ENCODE measurements at places on chromosomes 12 and 14.

GRCh38 chr14:73768107-73768506 lies 53.9 kb upstream of the PNMA1 start:
- no peak for DNase-seq

DNA sequence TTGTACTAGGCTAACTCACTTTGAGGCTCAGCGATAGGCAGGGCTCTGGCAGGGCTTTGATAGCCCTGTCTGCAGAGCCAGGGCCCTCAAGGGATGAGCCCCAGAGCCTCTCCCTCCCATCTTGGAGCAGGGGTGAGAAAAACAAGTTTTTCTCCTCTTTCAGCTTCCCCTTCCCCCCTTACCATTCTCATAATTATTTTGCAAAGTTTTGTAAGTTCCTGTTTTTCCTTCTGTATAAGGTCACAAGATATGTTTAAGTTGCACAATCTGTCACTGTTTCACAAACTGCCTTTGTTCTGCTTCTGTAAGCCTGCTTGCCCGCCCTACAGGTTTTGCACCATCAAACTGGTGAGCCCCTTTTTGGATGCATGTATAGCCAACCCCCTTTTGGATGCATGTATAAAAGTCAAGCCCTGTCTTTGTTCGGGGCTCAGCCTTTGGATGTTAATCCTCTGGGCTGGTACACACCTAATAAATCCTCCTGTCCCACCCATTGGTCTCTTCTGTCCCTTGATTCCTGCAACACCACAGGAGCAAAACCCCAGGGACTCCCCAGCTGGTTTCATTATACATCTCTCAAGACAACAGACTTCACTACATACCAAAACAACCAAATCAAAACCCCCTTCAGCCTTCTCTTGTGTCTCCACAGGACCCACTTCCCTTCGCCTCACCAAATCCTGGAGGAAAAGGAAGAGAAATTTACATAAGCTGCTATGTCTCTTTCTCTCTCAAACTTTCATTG lies 52.5 kb upstream of the RESF1 start:
- no peak for DNase-seq

- no peak for DNase-seq
Observed at GRCh38 chr12:82425241-82425640, 66.9 kb downstream of the METTL25 start.

DNA sequence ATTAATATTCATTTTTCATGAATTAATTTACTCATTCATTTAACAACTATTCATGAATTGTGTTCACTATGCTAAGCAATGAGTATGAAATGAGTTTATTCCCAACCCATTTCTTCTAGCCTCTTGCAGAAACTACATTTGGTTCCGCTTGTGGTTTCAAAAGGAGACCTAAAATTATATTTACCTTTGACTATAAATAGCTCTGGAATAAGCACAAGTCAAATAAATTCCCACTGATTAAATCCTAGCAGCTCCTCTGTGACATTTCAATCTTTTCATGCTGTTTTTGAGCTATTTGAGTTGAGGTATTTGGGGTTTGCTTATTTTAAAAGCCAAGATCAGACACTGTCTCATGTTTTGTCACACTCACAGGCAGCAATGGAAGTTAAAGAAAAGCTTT lies 46.9 kb downstream of the DUSP6 start:
- no peak for DNase-seq

- DNase-seq: no peak
Observed at GRCh38 chr14:74596741-74597450, 15.1 kb downstream of the LTBP2 start.

DNA sequence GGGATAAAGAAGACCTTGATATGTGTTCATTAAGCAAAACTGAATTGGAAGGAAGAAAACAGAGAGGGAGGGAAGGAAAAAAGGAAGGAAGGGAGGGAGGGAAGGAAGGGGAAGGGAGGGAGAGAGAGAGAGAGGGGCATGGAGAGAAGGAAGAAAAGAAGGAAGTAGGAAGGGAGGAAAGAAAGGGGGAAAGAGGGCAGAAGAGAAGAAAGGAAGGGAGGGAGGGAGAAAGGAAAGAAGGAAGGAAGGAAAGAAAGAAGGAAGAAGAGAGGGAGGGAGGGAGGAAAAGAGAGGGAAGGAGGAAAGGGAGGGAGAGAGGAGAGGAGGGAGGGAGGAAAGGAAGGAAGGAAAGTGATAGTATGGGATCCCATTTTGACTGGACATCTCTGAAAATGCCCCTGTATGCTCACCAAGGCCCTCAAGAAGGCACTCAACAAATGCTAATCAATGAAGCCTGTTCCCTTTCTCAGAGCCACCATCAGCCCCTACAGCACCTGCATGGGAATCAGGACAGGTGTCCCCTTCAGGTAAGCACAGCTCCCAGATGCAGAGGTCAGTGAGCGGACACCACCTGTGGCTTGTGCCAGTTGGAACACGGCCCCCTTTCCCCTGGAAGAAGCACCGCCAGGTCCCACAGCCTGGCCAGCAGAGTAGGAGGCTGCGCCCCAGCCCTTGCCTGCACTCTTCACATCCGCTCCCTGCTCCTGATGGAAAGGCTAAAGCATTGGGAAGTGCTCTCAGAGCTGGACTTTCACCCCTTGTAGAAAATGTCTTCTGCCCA lies 161.4 kb upstream of the DIO3 start:
- no peak for DNase-seq

GRCh38 chr12:93612776-93613175 lies 40.3 kb downstream of the SOCS2 start:
- DNase-seq: no peak

GRCh38 chr14:54617467-54617866 lies 50.5 kb downstream of the SAMD4A start:
- DNase-seq: no peak

DNA sequence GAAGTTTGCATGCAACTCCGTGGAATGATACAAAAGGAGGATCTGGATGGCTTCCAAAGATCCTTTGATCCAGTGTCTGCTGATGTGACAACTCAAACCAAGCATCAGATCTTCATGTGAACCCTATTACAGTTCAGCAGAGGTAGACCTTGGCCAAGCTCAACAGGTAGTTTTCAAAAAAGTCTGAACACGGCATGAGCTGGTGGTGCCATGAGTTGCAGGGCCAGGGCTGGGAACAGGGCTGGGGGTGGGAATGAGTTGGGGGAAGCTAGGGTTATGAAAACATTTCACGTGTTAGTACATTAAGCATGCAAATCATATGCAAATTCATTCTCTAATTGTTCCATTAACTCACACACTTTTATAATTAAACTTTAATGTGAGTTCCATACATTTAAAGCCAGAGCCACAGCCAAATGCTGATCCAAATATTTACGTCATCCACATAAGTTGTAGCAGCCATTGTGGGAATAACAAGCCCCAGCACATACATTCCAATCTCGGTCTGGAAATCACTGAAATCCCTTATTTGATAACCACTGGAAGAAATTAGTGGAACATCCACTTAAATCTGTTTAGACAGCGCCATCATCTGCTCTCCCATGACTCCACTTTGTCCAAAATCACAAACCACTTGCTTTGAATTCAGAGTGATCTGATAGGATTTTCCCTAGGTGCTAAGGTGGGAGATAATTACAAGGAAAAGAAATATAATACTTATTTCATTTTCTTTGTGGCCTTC lies 158.5 kb downstream of the APAF1 start:
- DNase-seq: no peak

GRCh38 chr14:31189346-31190218 lies 18.0 kb downstream of the HECTD1 start:
- DNase-seq: no peak

GRCh38 chr14:70181276-70181675 lies 7.5 kb downstream of the SLC8A3 start:
- DNase-seq: no peak

- DNase-seq: peak; percentile 39
Observed at GRCh38 chr14:101119830-101120571, 216.5 kb upstream of the RTL1 start.

- DNase-seq: no peak
Observed at GRCh38 chr12:92139634-92140150, 6.0 kb downstream of the BTG1 start.

GRCh38 chr14:33903369-33903768 lies 47.5 kb downstream of the EGLN3 start:
- no peak for DNase-seq

DNA sequence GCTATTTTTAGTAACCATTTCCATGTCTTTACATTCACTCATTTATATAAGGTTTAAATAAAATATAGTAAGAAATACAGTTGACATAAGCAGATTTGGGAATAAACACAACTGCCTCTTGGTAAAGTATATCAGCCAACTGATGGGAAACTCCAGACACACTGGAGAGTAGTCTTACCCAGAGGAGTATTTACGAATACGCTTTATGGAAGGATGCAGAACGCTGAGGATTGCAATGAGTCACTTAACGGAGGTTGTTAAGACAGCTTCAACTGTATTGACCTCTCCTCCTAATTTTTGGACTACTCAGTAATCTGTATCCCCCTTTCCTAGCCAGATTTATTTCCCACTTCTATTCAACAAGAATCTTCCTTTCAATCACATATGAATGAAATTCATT lies 6.0 kb downstream of the C2CD5 start:
- DNase-seq: no peak

DNA sequence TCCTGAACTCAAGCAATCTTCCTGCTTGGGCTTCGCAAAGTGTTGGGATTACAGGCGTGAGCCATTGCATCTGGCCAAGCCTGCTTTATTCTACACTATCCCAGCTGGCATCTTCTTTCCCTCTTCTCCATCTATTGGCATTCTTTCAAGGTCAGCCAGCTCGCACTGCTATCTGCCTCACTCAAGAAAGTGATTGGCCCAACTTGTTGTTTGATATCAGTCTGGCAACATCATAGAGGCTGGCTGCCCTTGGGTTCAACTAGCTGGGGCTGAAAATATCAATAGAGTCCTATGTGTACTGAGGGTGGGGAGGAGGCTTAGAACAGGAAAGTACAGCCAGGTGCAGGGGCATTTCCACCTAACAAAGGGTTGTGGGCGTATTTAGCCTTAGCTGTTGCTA lies 17.1 kb downstream of the GMFB start:
- DNase-seq: no peak

GRCh38 chr12:132186857-132187620 lies 42.8 kb downstream of the NOC4L start:
- DNase-seq: no peak

GRCh38 chr14:75531660-75532317 lies 9.5 kb downstream of the BATF start:
- no peak for DNase-seq

DNA sequence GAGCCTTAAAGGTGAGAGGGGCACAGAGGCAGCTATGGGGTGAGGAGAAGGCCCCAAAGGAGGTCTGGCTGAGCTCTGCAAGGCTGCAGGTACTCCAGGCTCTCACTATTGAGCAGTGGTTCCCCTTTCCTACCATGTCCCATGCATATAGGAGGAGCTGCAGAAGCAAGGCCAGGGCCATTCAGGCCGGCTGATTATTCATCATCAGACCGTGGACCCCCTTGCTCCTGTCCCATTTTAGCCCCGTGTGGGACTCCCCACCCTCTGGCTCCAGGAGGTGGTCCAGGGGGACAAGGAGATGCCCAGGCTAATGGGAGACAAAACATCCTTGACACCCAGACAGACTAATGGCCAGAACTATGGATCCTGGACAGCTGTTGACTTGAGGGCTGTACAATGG lies 3.1 kb downstream of the GPD1 start:
- no peak for DNase-seq

DNA sequence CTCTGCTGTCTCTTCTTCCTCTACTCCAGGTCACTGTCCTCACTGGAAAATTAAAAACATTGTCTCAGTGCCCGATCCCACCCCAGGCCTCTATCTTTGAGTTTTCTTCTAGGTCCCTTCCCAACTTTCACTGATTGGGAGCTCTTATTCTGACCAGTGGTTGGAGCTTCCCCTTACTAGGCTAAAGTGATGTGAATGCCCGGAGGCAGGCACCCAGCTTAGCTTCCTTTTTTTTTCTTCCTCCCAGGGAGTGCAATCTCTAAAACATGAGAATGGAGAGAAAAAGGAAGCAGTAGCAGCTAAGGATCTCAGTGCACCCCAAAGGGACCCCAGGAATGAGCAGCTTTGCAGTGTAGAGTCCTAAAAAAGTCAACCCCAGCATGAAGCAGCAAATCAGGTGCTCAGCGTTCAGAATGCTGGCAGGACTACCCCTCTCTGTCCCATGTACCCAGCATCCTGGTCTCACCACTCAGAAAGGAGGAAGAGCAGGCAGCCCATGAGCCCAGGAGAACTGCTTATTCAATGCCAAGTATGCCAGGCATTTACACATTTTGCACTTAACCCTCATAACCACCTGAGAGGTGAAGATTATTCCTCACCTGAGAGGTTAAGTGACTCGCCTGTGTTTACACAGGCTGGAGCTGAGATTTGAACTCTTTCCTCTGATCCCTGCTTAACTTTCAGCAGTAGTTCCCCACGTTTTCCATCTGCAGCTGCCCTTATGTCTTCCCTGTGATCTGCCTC lies 146.2 kb upstream of the PWP1 start:
- no peak for DNase-seq

DNA sequence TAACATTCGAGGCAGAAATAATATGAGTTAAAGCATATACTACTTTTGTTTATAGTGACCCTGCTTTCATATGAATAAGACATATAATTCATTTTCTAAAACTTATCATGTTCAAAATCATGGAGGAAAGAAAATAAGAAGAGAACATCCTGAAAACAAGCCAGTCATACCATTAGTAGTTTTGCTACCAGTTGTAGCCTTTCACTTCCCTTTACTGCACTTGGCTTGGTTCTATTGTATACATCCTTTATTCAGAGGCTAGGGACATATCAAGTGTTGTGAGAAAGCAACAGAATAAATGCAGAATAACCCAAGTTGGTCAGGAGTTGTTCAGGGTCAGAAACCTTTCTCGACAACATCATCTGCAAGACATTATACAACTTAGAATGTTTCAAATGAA lies 598.7 kb downstream of the SOX5 start:
- DNase-seq: no peak

DNA sequence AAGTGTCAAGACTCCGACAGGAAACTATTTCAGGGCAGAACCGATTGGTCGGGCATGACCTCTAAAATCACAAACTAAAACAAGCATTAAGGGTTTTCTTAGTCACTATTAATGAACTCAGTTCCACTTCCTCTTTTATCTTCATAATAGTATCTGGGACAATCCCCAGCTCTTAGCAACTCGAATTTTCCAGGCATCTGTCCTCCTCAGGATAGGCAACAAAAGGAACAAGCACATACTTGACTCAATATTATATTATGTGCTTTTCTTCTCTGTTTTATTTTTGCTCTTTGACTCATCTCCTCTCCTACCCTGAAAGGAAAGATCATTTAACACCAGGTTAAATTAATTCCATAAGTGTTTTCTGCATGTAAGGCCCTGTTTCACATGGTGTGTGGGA lies 638.3 kb upstream of the TBX3 start:
- no peak for DNase-seq

GRCh38 chr12:45713078-45713477 lies 16.4 kb upstream of the ARID2 start:
- no peak for DNase-seq

- DNase-seq: no peak
Observed at GRCh38 chr14:35140718-35141581, 18.6 kb downstream of the PRORP start.

- no peak for DNase-seq
Observed at GRCh38 chr14:80213602-80214001, 2.3 kb upstream of the DIO2 start.

GRCh38 chr14:99424306-99424877 lies 56.3 kb downstream of the SETD3 start:
- no peak for DNase-seq

GRCh38 chr12:40325349-40325960 lies 100.7 kb downstream of the LRRK2 start:
- no peak for DNase-seq
